Stomach (tissue), 19 donors: ENCODE measurements at places on chromosomes 11 and 22. TPM values are rescaled to one million over a fixed set of nuclear protein-coding genes. Genes with fewer than 3 reads are reported as not detected.

The APOL1 gene
- polyA plus RNA-seq = 7.3 TPM

The PRRG4 gene
- polyA plus RNA-seq = 9.0 TPM

The IGF2 gene
- polyA plus RNA-seq = 9.6 TPM

DNA sequence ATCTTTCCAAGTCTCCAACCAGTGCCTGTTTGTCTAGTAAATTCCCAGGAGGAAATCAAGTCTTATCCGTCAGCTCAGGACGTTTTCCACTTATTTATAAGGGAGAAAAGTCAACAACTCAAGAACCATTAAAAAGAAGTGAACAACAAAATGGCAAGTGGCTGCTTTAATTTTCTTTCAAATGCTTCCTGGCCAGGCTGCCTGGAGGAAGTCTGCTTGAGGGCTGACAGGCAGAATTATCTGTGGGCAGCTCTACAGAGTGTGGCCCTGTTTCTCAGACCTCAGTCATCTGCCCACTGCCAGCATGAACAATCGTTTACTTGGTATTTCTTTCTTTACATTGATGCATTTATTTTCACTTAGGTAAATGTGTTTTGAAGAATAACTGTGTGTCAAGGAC, 281.9 kb upstream of the ISX start:
- DNase-seq = no peak

- DNase-seq = no peak
These were observed 806.3 kb downstream of the BRD1 start for GRCh38 chr22:49021131-49021925.

- no peak for DNase-seq
These were observed 125.1 kb downstream of the SERGEF start for GRCh38 chr11:17887779-17888178.
